T-helper 2 cell (primary cell): ENCODE measurements at places on chromosomes 11 and 22.

- no peak for DNase-seq
Measured at GRCh38 chr22:43399338-43399979, 12.4 kb upstream of the MPPED1 start.

- no peak for DNase-seq
Measured at GRCh38 chr11:11346303-11346702, 6.7 kb downstream of the CSNK2A3 start.

DNA sequence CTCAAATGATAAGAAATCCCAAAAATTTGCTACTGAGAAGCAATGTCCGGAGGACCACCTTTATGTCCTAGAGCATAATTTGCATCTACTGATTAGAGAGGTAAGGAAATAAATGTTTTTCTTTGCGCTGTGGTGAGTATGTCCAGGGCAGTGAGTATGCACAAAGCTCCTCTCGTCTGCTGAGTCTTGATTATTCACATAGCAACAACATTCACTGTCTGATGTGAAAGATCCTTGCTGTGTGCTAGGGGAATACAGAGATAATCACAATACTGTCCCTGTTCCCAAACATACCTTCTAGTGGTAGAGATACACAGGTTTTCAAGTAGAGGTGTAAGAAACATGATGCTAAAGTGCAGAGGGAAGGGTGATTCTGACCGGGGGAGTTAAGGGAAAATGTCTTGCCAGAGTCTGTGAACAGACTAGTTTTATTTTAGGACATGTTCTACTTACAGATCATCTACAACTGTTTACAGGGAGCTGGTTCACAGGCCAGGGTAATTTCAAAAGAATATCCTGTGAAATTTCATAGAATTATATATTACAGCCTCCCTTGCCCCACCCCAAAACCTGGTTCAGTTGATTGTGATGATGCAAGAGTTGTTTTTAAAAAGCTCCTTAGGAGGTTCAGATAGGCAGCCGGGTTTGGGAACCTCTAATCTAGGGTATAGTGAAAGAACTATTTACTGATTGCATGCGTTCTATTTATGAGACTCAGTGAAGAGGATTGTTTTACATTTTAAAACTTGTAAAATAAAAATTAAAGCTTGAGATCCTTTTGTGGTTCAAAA is 12.6 kb downstream of the MED17 start:
- no peak for DNase-seq

- DNase-seq, result no peak
Measured at GRCh38 chr11:78683774-78684173, 109.1 kb upstream of the NARS2 start.

DNA sequence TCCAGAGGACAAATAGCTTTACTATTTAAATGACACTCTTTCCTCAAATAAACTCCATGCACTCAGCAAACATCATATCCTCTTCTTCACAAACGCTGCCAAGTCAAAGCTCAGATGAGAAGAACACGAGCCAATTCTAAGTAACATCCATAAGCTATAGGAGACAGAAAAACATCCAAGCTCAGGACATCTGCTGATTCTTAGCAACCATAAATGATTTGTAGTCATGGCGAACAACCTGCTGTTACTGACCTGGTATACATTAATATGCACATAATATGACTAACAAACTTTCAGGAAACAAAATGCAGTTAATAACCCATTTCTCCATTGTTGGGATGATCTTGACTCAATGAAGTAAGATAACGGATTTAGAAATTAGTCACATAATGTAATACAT is 6.7 kb downstream of the GALNT18 start:
- no peak for DNase-seq

- DNase-seq, result no peak
Measured at GRCh38 chr11:64536997-64537396, 54.0 kb upstream of the SLC22A12 start.

DNA sequence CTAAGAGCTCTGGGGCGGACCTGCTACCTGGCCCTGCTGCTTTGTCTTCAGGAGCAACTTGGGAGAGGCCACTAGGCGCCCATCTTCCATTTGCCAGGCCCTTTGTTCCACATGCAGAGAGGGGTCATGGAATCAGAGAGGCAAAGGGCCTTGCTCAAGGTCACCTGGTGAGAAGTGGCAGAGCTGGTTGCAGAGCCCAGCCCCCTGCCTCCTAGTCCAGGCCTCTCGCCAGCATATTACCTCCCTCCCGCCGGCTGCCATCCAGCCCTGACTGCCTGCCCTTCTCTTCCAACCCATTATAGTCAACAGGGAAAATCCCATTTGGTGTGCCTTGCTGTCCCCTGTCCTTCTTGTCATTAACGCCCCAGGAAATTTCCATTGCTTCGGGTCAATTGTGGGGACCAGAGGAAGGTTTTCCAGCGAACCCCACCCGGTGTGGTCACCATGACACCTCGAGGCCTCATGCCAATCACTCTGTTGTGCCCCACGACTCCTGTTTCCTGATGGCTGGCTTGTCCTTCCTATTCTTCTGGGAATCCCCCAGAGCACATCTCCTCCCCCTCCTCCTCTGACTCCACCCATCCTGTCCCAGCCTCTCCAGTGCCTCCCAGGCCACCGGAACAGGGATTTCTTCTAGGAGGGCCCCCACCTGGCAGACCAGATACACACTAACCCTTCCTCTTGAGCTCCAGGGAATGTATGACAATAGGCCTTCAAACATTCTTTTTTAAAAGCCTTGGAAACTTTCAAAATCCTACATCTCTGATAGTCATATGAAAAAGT is 77.0 kb downstream of the NECTIN1 start:
- no peak for DNase-seq

- DNase-seq, result no peak
Measured at GRCh38 chr22:24421428-24421931, 5.9 kb upstream of the ADORA2A start.

DNA sequence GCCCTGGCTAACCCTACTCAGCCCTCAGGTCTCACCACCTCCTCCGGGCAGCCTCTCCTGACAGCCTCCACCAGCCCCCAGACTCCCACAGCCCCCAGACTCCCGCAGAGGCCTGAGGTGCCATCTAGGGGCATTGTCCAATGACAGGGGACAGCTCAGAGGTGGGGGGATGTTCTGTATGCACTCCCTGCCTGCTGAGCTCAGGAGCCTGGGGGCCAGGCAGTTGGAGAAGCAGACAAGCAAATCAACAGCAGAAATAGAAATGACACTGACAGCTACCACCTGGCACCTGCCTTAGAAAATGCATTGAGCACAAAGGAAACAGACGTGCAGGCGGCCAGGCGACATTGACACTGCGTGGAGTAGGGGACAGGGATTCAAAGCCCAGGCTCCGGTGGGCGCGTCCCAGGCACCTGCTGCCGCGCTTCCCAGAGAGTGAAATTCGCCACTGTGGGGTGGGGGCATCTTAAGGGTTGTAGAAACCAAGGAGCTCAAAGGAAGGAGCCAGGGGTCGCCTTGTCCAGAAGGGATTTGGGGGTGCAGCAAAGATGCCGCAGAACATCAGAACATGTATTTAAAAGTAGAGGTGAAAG is 22.5 kb upstream of the WNT7B start:
- DNase-seq, result no peak

DNA sequence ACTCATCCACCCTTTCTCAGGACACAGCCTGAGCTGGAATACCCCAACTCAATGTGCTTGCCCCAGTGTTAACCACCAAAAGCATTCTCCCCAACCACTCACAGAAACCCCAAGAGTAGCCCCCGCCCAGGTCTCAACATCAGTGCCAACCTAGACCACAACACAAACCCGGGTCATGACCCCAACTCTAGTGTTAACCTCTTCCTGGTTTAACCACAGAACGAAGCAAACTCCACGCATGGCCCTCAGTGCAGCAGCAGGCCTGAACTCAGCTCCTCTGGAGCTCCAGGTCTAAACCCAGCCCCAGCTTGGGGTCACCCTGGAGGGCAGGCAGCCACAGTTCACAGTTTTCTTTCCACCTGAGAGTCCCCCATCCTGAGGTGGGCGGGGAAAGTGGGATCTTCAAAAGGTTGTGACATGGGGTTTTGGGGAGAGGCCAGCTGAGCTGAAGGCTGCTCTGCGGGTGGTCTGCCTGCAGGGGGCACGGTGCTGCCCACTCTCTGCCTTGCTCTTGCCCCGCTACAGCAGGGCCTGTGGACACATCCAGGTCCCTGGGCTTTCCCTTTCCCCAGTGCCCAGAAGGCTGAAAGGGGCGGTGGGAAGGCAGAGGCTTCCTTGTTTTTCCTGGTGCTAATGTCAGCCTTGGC is 37.9 kb downstream of the NECTIN1 start:
- no peak for DNase-seq

GRCh38 chr11:112962579-112963367 is 1.6 kb downstream of the NCAM1 start:
- DNase-seq, result no peak

- DNase-seq, result no peak
Measured at GRCh38 chr22:38164551-38164918, 17.1 kb downstream of the PLA2G6 start.

GRCh38 chr11:11263238-11264005 is 89.6 kb downstream of the CSNK2A3 start:
- no peak for DNase-seq

GRCh38 chr11:9001736-9002135 is 2.1 kb downstream of the NRIP3 start:
- DNase-seq, result peak; percentile 30

GRCh38 chr11:45294499-45294898 is 8.4 kb upstream of the SYT13 start:
- DNase-seq, result no peak

DNA sequence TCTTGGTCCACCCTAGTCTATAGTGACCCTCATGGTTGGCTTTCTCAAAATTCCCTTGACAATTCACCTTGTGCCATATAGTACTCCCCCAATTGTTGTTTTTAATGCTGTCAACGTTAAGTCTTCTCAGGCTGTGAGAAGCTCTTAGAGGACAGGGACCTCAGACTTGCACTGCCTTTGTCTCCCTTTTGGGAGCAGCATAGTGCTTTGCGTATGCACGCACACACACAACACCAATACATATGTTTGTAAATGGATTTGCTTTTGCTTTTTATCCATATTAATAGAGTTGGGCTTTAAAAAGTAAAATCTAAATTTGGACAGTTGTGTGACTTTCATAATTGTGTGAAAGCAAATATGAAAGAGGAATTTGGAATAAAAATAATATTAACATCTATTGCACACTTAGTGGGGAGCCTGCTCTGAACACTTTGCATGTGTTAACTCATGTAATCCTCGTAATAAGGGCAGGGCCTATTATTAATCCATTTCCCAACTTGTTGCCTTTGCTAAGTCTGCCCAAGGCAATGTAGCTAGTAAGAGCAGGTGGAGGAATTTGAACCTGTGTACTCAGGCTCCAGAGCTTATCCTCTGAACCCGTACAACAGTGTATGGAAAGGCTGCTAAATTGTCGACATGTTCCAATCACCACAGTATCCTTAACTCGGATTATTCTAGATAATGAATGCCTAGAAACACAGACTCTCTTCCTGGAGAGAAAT is 257.7 kb upstream of the NARS2 start:
- DNase-seq, result no peak

DNA sequence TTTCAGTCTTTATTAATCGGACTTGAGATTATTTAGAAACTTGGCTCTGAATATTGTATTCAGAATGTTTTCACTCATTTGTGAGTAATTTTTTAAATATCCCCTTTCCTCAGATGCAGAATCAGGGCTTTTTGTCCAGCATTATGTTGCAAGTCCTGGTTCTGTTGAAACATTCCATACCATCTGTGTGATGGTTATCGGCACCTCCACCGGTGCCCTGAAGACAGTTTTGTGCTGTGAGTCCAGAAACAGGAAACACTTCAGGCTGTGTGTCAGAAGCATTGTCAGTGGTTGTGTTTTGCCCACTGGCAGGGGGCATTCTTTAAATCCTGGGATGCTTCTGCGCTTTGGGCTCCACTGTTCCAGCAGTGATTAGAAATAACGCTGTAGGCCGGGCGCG is 20.4 kb downstream of the CDPF1 start:
- no peak for DNase-seq

GRCh38 chr22:35657571-35658312 is 9.5 kb downstream of the APOL6 start:
- DNase-seq, result no peak

DNA sequence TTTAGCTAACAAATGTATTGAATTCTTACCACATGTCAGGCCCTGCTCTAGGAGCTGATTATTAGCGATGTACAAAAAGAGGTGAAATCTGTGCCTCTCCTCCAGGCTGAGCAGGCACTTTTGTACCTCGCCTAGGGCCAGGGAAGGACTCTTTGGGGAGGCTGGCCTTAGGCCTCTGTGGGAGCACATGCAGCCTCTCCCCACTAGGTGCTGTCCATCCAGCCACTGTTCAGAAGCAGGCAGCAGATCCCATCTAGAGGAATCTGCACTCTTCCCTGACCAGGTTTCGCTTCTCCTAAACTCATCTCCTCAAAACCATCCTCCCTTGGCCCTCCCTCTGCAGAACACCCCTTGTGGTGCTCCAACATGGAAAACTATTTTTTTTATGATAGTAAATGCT is 51.9 kb upstream of the WT1 start:
- no peak for DNase-seq

GRCh38 chr11:62732830-62733229 is 4.5 kb downstream of the TTC9C start:
- no peak for DNase-seq

DNA sequence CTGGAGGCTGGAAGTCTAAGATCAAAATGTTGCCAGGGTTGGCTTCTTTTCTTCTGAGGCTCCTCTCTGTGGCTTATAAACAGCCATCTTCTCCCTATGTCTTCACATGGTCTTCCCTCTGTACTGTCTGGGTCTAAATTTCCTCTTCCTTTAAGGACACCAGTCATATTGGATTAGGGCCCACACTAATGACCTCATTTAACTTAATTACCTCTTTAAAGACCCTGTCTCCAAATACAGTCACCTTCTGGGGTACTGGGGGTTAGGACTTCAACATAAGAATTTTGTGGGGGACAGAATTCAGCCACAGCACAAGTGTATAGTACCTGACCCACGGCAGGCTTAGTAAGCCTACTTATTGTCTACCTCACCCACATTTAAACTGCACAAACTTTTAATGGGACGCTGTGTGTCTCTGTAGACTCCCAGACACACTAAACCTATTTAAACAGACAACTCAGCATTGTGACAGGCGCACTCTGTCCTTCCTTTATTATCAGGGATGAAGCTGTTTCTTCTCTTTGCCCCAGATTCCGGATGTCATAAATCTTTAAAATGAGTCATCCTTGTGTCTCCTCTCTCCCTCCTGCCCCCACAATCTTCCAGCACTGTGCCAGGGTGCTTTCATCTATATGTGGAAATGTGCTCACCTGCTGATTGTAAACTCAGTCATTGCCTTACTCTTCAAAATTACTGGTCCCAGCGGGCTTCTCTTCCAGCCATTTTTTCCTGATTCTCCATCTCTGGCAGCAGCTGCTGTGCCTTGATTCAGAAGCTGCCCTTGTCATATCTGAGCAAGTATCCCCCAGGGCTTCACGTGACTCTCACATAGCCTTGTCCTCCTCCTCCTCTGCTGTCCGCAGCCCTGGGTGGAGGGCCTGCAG is 5.4 kb upstream of the MAPK8IP1 start:
- DNase-seq, result no peak

DNA sequence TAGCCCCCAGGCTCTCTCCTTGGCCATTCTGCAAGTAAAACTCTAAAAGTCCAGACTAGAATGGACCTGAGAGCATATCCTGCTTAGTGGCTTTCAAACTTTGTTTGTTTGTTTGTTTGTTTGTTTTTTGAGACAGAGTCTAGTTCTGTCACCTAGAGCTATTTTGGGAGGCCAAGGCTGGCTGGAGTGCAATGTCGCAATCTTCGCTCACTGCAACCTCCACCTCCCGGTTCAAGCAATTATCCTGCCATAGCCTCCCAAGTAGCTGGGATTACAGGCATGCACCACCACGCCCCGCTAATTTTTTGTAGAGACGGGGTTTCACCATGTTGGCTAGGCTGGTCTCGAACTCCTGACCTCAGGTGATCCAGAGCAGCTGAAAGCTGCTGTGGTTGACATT is 28.9 kb downstream of the DAGLA start:
- no peak for DNase-seq

- DNase-seq, result no peak
Measured at GRCh38 chr22:46108564-46109473, 41.5 kb upstream of the PPARA start.
